Hindlimb muscle (tissue), 1 donor: ENCODE measurements at places on chromosomes 12 and 14. TPM values are rescaled to one million over a fixed set of nuclear protein-coding genes. Genes with fewer than 3 reads are reported as not detected.

The CLEC2A gene
- not detected for polyA plus RNA-seq

The LGR5 gene
- 2.4 TPM for polyA plus RNA-seq

The CAPZA3 gene
- not detected for polyA plus RNA-seq

The FOXN4 gene
- polyA plus RNA-seq = 0.12 TPM

The CLEC1B gene
- polyA plus RNA-seq = not detected

The FAM186B gene
- 2.7 TPM for polyA plus RNA-seq

The KLHDC1 gene
- polyA plus RNA-seq = 6.0 TPM

The KRR1 gene
- 50.1 TPM for polyA plus RNA-seq

The LUM gene
- polyA plus RNA-seq = 424 TPM

The ALG10B gene
- polyA plus RNA-seq = 6.2 TPM

The BCL2L2 gene
- 35.6 TPM for polyA plus RNA-seq

The DEPDC4 gene
- 2.3 TPM for polyA plus RNA-seq

The NGB gene
- polyA plus RNA-seq = not detected

The DNAAF2 gene
- polyA plus RNA-seq = 7.7 TPM

The SAMD15 gene
- polyA plus RNA-seq = 0.35 TPM

The ATP5MC2 gene
- polyA plus RNA-seq = 826 TPM
